GM23248 (cell line): ENCODE measurements at places on chromosomes 12 and 14.

DNA sequence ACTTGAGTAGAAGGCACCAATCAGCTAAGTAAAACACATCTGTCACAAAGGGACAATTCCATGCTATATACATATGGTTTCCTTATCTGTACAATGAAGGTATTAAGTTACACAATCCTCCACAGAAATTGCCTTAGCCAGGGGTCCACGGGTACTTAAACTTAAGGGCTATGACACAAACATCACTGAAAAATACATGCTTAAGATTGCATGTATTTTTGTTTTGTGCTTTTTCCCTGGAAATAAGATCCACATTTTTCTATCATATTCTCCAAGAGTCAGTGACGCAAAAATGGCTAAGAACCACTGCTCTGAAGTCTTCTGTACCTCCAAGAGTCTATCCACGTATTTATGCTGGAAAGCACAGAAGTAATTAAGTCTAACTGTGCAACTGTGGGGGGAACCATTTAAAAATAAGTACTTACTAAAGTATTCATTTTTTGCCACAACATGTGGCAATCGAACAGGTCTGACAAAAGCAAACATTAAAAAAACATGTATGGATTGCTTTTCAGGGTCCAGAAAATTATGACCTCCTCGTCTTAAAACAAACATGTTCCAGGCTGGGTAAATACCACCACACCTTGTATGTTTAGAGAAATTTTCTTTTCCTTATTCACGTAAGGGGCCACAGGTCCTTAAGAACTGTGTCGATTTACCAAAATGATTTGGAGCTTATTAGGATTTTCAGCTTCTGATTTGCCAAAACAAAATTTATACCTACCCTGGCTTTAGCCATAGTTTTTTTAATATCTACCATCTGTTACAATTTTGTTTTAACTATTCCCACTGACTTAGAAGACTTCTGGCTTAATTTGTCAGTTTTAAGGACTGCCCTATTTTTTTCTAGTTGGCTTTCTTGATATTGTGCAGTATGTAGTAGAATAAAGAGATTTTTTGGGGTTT is 2.8 kb downstream of the SLC38A2 start:
- DNase-seq: no peak

DNA sequence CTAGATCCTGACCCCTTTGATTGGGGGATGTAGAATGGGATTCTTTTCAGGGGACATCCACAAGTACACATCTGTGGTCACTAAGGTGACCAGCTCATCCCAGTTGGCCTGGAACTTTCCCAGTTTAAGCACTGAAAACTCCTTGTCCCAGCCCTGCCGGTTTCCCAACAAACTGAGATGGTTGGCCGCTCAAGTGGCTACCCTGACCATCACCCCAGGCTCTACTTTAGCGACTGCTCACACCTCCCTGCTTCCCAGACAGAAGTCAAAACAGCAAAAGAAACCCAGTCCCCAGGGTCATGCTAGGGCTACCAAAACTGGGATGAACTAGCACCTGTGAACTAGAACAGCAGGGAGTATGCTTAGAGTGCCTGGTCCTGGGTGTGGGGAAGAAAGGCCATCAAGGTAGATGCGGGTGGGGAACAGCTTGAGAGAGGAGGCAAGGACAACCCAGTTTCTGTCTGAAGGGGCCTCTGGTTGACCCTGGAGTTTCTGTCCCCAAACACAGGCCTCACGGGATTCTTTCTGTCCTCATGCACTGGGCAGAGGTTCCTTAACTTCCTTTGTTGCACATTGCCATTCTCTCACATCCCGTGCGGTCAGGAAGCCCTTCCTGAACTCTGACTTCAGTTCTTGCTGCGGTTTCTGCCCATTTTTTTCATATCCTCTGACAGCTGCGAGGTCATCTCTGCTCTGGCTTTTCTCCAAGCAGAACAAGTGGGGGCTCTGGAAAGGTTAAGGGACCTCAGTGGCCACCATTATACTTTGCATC is 1.6 kb downstream of the LTB4R start:
- DNase-seq: no peak

DNA sequence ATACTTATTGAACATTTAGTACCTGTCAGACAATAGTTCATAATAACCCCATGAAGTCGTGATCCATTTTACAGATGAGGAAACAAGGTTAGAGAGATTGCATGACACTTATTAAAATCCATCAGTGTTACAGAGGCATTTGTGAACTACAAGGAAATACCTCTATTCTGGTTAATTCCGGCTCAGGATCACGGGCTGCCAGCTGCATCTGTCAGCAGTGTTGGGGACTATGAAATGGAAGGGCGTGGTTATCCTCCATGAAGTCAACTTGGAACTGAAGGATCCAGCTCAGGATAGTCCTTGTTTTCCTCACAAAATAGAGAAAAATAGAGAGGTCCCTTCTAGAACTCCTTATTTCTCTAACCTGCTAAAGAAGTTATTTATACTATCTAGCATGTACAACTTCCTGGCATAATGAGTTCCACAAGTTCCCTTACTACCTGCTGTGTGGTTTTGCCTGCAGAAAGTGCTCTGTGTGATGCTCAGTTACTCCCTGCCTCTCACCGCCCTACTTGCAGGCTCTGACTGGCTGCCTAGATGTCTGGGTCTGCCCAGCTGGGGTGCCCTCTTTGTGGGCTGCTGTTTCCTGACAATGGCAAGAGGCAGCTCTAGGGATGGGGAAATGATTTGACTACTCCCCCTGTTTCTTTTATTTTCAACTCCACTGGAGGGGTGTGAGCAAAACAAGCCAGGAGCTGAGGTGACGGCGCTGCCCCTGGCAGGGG is 36.8 kb downstream of the PLXNC1 start:
- no peak for DNase-seq

GRCh38 chr12:110661337-110661972 is 27.5 kb downstream of the HVCN1 start:
- no peak for DNase-seq

GRCh38 chr14:90609376-90609775 is 206.9 kb downstream of the TTC7B start:
- no peak for DNase-seq

- no peak for DNase-seq
These were observed 43.4 kb upstream of the KCNA1 start for GRCh38 chr12:4866299-4866698.

DNA sequence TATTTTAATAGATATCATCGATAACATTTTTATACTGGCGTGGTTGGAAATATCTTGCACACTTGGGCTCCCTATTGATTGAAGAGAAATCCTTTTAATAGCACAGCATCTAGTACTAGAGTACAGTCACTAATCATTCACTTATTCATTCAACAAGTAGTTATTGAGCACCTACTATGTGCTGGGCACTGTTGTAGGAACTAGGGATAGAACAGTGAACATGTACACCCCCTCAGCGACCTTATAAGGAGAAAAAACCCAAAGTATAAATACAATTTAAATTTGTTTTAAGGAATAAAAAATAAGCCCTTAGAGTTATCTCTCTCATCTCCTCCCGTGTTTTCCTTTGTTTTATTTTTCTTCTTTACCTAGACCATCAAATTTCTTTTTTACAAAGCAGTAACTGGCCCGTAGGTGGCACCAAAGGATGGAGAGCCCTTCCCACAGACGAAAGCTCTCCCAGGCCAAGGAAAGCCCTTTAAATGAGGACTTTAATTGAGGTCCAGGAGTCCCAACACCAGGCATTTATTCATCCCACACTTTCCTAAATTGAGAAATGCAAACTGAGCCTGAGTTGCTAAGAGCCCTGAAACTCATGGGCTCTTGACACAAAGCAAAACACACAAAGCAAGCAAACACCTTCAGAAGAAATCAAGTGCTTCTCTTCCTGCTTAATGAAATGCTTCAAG is 29.0 kb downstream of the PEBP1 start:
- DNase-seq: peak; percentile 60

DNA sequence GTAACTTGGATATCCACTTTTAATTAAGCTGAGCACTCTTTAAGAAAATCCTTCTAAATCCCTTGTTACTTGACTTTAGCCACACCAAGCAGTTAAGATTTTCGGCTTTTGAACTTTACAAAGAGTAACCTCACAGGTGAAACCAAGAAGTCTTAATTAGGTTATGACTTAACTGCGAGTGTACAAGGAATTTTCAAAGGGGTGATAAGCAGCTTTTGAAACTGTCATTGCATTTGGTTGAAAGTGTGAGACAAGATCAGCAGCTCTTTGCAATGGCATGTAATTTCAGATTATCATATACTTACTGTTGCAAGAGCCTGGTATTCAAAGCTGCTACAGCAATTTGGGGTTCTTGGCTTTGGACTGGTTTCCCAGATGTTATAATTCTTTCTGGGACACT is 137.5 kb downstream of the TMEM117 start:
- no peak for DNase-seq

DNA sequence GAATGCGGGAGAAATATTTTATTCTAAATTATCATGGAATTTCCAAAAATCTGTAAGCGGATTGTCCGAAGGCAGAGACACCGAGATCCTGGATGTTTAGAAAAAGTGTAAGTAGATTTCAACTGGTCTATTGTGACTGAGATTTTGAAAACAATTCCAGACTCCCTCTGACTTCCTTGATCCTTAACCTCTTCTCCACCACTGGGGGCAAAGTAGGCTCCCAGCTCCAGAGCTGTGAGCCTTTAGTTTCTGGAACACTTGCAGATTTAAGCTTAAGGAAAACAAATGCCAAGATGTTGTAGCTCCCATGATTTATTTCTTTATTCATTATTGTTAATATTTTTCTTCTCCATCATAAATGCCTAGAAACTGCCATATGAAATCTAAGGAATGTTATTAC is 1320.5 kb upstream of the SEL1L start:
- DNase-seq: no peak

GRCh38 chr12:74541074-74541473 is 3.4 kb downstream of the ATXN7L3B start:
- DNase-seq: no peak

- no peak for DNase-seq
These were observed 5.2 kb downstream of the CALM1 start for GRCh38 chr14:90402016-90402415.

DNA sequence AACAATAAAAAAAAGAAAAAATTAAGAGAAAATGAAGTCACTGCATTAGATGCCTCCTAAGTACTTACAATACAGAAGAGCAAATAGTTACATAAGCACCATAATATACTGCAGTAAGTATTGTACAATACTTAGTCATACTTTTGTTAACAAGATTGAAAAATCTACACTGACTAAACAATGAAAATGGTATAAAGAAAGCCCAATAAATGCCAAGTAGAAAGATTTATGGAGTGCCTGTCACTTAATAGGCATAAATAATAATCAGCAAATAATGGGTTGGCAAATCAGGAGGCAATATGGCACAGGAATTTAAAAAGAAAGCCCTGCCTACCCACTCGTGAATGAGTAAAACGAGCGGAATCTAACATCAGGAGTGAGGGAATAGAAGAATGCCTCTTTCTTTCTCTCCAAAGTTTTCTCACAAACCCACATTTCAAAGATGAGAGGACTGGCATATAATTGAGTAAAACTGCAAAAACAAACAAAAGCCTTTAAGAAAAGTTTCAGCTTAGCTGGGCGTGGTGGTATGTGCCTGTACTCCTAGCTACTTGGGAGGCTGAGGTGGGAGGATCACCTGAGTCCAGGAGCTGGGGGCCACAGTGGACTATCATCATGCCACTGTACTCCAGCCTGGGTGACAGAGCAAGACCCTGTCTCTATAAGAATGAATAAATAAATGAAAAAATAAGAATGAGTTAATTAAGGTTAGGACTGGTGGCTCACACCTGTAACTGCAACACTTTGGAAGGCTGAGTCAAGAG is 36.1 kb downstream of the CRY1 start:
- DNase-seq: peak; percentile 59

DNA sequence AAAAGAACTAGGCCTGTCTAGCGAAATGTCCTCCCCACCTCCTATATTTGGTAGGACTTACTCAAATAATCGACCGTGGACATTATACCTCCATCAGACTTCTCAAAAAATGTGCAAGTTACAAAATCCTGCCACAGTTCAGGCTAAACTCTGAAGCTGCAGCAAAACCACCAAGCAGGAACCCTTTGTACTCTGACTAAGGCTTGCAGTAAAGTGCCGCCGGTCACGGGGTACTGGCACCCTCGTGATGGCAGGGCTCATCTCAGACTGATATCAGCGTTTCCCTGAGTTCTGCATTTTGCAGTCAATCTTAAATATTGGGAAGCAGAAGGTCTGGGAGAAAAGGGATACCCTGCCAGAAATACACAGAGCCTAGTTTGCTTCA is 17.1 kb downstream of the SLC11A2 start:
- DNase-seq: no peak

- DNase-seq: peak; percentile 31
These were observed 2.6 kb downstream of the GARIN2 start for GRCh38 chr14:67191768-67192290.

- no peak for DNase-seq
These were observed 357.0 kb downstream of the PCNX1 start for GRCh38 chr14:71264260-71264659.

DNA sequence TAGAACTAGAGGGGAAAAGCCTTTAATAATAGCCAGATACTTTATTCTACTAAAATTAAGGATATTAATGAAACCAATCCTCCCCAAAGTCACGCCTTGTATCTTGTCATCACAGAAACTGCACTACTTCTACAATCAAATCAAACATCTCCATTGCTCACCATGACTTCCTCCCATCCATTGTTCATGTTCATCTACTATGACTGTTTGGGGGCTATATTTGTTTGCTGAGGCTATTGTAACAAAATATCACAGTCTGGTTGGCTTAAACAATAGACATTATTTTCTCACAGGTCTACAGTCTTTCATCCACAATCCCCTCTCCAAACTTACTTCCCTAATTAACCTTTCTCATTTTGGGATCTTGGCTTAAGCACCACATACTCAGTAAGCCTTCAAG is 193.6 kb upstream of the FSCB start:
- DNase-seq: no peak

- DNase-seq: peak; percentile 54
These were observed 15.9 kb downstream of the COL2A1 start for GRCh38 chr12:47988073-47989022.

- no peak for DNase-seq
These were observed 35.2 kb downstream of the TMEM132D start for GRCh38 chr12:129868575-129868974.

DNA sequence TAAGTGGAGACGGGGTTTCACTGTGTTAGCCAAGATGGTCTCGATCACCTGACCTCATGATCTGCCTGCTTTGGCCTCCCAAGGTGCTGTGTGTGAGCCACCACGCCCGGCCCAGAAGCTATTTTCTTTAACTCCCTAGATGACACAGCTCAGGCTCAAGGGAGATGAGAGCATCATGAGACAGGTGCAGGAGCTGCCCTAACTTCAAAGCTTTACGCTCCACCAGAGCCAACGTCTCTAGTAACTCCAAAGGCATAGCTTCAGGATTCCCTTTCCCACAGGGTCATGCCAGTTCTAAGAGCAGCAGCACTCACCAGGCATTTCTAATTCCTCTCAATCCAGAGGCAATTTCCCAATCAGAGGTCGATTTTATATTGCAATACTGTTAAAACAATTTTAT is 21.0 kb downstream of the NDUFA12 start:
- peak; percentile 3 for DNase-seq
